Right atrium auricular region (tissue), 2 donors: ENCODE measurements at places on chromosomes 12 and 14. TPM values are rescaled to one million over a fixed set of nuclear protein-coding genes. Genes with fewer than 3 reads are reported as not detected.

DNA sequence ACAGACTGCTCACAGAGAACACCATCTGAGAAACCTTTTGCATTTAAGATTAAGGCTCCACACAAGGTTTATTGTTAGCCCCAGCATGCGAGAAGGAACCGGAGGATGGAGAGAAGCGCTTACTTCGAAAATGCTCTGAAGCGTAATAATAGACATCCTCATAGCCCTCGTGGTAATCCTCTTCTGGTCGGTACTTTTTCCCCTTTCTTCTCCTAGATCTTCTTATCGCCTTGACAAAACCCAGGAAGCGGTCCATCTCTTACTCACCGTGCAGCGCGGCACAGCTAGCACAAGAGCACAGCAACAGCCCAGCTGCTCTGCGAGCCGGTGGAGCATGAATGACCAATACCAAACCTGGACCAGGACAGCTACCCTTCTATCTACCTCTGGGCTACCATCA, 125.1 kb upstream of the GRIP1 start:
- DNase-seq = no peak

- DNase-seq = no peak
Observed at GRCh38 chr12:120668868-120669840, 17.8 kb upstream of the MLEC start.

DNA sequence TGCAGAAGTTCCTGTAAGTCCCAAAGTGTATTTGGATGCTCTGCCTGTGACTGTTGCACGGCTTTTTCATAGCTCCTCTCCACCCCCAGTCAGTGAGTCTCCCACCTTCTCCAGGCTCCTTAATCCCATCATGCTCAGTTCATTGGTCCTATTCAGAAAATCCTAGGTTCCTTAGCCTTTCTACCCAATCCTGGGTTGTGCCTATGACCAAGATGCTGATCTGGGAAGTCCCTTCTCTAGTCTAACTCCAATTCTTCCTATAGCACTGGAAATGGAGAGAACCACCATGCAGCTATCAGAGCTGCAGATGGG, 7.7 kb downstream of the CISTR start:
- DNase-seq = no peak

- DNase-seq = no peak
Observed at GRCh38 chr14:69088586-69088985, 64.3 kb downstream of the DCAF5 start.

- DNase-seq = no peak
Observed at GRCh38 chr14:69687606-69688298, 76.4 kb downstream of the SUSD6 start.

DNA sequence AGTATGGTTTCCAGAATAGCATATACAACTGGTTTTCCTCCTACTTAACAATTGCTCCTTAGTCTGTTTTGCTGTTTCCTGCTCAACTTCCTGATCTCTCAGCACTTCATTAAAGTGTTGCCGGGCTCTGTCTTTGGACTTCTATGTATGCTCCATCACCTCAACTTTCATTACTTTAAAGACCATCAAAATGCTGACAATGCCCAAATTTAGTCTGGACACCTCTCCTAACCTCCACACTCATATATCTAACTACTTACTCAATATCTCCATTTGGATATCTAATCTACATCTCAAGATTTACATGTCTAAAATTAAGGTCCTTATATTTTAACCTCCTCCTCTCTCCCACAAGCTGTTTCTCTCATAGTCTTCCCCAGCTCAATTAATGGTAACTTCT, 54.4 kb upstream of the LGR5 start:
- DNase-seq = no peak

DNA sequence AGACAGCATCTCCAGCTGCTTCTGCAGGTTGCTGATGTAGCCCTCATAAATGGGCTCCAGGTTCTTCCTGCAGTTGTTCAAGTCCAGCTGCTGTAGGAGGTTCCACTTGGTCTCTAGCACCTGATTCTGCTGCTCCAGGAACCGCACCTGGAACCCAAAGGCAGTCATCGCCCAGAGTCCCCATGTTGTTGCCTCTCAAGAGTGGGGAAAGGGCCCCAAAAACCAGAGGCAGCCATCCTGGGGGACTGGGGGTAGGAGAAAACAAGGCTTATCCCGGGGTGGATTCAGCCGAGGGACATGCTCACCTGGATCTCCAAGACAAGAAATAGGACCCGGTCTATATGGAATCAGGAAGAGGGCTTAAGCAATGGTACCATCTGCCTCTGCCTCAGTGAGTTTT, 2.3 kb downstream of the KRT72 start:
- no peak for DNase-seq

DNA sequence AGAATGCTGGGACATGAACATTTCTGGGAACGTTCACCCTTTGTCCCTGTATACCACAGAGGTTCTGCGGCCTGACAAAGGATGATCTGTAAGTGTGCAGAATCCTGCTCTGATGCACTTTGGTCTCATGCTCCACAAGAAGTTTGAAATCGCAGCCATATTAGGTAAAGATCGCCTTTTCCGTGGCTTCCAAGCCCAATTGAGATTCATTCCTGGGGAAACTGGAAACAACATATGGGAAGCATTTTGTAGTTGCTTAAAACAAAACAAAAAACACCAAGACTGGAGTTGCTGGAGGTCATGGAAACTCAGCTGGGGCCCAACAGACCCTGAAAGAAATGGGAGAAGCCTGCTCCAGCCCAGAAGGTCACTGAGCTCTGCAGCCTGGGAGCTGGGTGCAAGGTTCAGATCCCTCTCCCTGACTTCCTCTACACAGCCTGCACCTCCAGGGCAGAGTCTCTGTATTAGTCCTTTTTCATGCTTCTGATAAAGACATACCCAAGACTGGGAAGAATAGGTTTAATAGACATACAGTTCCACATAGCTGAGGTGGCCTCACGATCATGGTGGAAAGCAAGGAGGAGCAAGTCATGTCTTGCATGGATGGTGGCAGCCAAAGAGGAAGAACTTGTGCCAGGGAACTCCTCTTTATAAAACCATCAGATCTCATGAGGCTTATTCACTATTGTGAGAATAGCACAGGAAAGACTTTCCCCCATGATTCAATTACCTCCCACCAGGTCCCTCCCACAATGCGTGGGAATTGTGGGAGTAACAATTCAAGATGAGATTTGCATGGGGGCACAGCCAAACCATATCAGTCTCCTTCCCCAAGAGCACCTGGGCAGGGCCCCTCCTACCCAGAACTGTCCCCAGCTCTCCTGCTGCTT, 60.8 kb upstream of the CHGA start:
- DNase-seq = no peak

DNA sequence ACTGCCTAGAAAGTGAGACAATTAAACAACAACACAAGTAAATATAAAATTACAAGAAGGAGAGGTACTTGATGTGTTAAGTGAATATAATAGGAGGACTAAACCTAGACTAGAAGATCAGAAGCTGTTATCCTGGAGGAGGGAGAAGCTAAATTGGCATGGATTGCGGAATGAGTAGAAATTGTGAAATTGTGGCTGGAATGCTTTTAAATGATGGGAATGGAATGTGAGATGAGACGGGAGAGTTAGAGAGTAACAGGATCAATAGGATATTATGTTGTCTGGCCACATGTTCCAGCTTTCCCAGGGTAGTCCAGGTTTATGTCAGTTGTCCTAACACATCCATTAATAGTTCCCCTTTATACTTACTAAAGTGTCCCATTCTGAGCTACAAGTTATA, 44.0 kb upstream of the CPNE8 start:
- no peak for DNase-seq

GRCh38 chr12:113007166-113007565, 28.8 kb downstream of the OAS2 start:
- DNase-seq = no peak

- DNase-seq = no peak
Observed at GRCh38 chr14:68325267-68325807, 467.5 kb downstream of the ZFP36L1 start.

DNA sequence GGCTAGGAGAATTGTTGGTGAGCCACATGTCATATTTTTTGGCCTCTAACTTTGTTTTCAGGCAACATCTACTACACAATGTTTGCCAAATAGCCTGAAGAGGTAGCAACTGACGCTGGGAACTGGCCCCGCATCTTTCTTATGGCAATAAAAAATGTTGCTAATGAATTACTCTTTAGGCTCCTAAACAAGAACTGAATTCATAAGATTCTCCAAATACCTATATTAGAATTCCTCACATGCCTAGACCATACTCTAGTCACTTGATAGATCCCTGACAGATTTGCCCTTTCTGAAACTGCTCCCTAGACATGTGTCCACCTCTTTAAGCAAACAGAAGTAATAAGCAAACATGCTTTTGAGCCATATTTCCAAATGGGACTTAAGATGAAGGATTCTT, 209.0 kb upstream of the ATXN7L3B start:
- no peak for DNase-seq

- DNase-seq = no peak
Observed at GRCh38 chr12:10689146-10689545, 15.3 kb upstream of the STYK1 start.

DNA sequence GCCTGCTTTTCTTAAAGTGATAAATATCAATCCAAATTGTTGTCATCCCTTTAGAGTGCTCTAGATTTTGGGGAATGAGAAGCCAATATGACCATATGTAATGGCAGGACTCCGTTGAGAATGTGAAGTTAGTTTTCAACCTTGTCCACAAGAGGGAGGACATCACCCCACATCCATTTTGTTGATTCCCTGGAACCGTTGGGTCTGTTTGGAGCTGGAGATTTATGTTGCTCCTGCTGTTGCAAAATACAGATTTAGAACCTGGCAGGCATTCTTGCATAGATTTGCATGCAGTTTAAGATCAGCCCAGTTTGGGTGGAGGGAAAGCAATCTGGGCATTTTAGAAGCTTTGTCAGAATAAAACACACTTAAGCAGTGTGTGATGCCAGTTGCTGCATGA, 620.1 kb downstream of the NRXN3 start:
- no peak for DNase-seq

DNA sequence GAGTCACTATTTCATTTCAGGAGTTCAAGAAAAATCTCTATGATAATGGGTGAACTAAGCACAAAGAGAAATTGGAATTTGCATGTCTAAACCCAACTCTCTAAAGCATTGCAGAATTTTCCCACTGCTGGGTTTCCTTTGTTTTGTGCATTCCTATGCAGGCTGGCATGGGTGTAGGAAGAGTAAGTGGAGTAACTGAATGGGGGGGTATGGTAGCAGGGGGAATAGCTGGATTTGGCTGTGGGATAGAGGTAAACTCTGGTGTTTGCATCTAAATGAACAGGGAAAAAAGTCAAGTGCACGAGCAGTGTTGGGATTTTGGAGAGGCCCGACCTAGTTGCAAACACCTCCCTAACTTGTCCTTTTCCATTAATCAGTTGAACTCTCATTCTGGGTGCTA, 159.1 kb downstream of the ANO4 start:
- no peak for DNase-seq

DNA sequence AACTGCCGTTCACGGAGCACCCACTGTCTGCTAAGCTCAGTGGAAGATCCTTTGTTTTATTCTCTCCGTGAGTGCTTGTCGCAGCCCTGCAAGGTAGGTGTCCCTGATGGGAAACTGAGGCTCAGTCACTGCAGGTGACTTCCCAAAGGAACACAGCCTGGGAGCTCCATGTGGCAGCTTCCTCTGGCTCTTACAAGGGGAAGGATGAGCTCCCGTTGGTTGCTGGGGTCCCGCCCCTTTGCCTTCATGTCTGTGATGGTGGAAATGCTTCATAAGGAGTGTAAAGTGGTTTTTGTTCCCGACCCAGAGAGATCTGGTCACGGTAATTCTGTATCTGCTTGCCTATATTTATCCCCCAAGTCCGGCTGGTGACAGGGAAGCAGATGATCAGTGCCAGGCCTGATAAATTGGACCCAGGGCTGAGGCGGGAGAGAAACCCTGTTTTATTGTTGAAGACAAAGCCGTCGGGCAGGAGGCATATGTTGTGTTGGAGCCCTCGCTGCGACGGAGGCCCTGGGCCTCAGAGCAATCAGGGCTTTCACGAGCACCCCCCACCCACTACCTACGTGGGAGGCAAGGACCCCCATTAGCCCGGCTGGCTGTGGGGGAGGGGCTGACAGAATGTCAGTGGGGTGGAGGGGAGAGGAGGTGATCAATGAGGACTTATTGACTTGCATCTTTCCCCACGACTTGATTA, 91.9 kb downstream of the KIF26A start:
- DNase-seq = no peak

HOXC6 gene
- total RNA-seq = not detected

P2RX2 gene
- total RNA-seq = not detected

KRT6C gene
- not detected for total RNA-seq

CISTR gene
- total RNA-seq = 3.7 TPM

TAS2R19 gene
- 0.89 TPM for total RNA-seq

ZDHHC22 gene
- total RNA-seq = not detected

TMEM179 gene
- 2.2 TPM for total RNA-seq

SSTR1 gene
- total RNA-seq = 1.8 TPM

REP15 gene
- total RNA-seq = 1.4 TPM

TSPAN19 gene
- not detected for total RNA-seq
